ENCODE measurements at places on chromosomes 6 and 20. TPM values are rescaled to one million over a fixed set of nuclear protein-coding genes. Genes with fewer than 3 reads are reported as not detected.
A peak's percentile ranks its signal among the peaks of the same experiment; 100 is the strongest.

The CRISP2 gene
- not detected for total RNA-seq

DNA sequence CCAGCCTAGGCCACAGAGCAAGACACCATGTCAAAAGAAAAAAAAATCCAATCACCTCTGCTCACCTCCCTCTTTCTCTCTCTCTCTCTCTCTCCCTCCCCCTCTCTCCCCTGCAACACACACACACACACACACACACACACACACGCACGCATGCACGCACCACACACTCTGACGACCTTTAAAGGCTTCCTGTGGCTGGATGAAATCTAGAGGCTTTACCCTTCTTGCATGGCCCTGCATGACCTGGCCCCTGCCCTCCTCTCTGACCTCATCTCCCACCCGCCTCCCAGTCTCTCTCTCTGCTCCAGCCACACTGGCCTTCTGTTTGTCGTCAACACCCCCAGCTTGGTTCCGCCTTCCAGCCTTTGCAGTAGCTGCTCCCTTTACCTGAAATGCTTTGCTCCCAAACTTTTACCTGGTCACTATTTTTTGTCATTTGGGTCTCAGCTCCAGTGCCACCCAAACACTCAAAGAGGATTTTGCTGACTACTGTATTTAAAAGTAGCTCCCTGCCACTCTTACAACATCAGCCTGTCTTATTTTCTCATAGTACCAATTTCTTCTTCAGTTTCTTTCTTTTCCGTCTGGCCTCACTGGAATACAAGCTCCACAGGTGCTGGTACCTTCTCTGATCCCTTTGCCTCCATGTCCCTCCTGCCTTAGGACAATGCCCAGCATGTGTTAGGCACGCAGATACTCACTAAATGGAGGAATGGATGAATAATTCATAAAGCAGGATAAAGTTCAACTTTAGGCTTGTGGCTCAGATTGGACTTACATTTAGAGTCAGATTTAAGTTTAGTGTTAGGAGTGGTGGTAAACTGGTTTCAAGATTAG lies 4.3 kb upstream of the LTA start:
- H3K36me3 ChIP-seq = no peaks in the 10 kb centered on the region
- DNase-seq = no peak
- no peaks in the 10 kb centered on the region for H3K27me3 ChIP-seq
- no peak overlapping the region for H3K4me3 ChIP-seq
- H3K27ac ChIP-seq = no peak overlapping the region
- no peaks in the 10 kb centered on the region for H3K4me1 ChIP-seq

GRCh38 chr6:137818440-137818839 lies 48.6 kb upstream of the TNFAIP3 start:
- no peak overlapping the region for H3K27ac ChIP-seq
- peaks cover 4% of the 10 kb centered on the region for H3K4me1 ChIP-seq
- no peaks in the 10 kb centered on the region for H3K27me3 ChIP-seq
- no peak for DNase-seq

The DPPA5 gene
- total RNA-seq = not detected

The HDDC2 gene
- not detected for total RNA-seq

- no peak for DNase-seq
- no peak overlapping the region for H3K4me3 ChIP-seq
- no peaks in the 10 kb centered on the region for H3K27me3 ChIP-seq
Observed at GRCh38 chr20:34033903-34034302, 40.2 kb downstream of the RALY start.

DNA sequence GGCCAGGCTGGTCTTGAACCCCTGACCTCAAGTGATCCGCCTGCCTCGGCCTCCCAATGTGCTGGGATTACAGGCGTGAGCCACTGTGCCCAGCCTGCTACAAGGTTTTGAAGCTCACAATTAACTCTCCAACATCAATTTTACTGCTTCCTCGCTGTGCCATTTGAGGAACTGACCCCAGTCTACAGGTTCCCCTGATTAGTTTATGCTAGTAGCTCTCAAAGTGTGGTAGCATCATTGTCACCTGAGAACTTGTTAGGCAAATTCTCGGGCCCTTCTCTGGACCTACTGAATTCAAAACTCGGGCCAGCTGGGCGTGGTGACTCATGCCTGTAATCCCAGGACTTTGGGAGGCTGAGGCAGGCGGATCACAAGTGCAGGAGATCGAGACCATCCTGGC lies 49.4 kb downstream of the MCUR1 start:
- peaks cover 60% of the 10 kb centered on the region for H3K4me1 ChIP-seq
- no peak overlapping the region for H3K27ac ChIP-seq
- no peak for DNase-seq
- H3K27me3 ChIP-seq = no peaks in the 10 kb centered on the region
- H3K36me3 ChIP-seq = no peaks in the 10 kb centered on the region

DNA sequence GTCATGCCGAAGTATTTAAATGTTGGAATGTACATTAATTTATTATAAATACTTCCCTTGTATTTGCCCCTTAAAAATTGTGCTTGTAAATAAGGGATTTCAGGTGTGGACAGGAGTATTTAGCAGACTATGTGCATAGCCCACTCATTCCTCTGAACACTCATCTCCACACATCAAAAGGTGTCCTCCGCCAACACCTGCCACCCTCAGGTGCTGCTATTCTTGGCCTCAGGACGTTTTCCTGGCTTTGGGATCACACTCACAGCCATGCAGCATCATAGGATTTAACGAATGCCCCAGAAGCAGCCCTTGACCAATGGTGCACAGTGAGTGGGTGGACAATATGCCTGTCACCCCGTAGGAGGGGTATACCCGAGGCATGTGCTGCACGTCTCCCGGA lies 230.9 kb downstream of the ZNF217 start:
- H3K27me3 ChIP-seq = no peaks in the 10 kb centered on the region
- H3K36me3 ChIP-seq = no peaks in the 10 kb centered on the region
- H3K27ac ChIP-seq = no peak overlapping the region
- H3K4me3 ChIP-seq = no peak overlapping the region

The OSBPL2 gene
- total RNA-seq = 67.7 TPM

The STMND1 gene
- not detected for total RNA-seq

- no peak for DNase-seq
- no peaks in the 10 kb centered on the region for H3K36me3 ChIP-seq
- H3K4me3 ChIP-seq = no peak overlapping the region
- H3K27ac ChIP-seq = no peak overlapping the region
Observed at GRCh38 chr6:57298741-57299140, 18.7 kb upstream of the PRIM2 start.

DNA sequence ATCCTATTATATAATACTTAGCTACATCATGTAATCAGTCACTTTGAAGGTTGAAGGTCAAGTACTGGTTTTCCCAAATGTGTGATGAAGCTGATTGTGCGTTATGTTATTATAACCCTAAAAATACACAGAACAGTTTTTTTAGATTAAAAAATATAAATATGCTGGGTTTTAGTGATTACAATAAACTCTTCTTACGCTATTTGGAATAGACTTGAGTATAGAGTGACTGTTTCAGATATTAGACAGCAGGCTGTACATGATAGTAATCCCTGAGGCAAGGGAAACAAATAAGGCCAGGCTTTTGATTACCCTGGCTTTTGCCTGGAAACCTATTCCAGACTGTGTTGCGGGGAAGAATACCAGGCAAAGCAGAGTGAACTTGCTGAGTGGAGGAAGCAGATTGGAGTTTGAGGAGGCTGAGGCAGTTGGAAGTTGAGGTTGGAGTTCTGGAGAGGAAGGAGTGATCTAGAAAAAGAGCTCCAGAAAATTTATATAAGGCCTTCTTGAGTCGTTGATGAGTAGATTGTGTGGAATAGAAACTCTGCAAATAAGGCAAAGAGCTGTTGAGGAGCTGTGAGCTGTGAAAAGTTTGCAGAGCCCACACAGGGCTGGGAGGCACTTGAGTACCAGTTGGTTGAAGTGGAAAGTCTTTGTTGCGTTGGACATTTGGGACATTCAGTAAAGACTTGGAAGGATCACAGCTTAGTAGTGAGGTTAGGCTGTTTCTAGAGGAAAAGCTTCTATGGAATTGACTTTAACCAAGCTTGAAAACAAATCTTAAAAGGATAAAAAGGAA lies 26.4 kb downstream of the MAP3K4 start:
- H3K4me1 ChIP-seq = peaks cover 23% of the 10 kb centered on the region
- no peak overlapping the region for H3K27ac ChIP-seq
- no peaks in the 10 kb centered on the region for H3K27me3 ChIP-seq
- H3K4me3 ChIP-seq = no peak overlapping the region
- no peaks in the 10 kb centered on the region for H3K36me3 ChIP-seq

DNA sequence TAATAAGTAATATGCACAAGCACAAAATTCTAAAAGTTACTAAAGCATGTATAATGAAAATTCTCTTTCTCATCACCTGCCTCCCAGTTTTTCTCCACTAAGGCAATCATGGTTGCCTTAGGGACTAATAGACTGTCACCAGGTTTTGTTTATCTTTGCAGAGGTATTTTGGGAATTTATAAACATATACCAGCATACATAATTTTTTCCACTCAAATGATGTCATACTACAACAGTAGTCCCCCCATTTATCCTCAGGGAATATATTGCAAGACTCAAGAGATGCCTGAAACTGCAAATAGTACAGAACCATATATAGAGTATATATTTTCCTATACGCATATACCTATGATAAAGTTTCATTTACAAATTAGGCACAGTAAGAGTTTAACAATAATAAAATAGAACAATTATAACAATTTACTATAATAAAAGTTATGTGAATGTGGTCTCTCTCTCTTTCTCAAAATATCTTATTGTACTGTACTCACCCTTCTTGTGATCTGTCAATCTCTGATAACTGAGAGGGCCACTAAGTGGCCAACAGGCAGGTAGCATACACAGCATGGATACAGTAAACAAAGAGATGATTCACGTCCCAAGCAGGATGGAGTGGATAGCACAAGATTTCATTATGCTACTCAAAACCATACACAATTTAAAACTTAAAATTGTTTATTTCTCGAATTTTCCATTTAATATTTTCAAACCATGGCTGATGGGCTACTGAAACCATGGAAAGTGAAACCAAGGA lies 19.7 kb downstream of the RBL1 start:
- H3K27me3 ChIP-seq = no peaks in the 10 kb centered on the region
- H3K4me3 ChIP-seq = no peak overlapping the region
- H3K36me3 ChIP-seq = peaks cover 13% of the 10 kb centered on the region
- no peak for DNase-seq

GRCh38 chr6:158083455-158084325 lies 84.4 kb downstream of the SERAC1 start:
- peaks cover 92% of the 10 kb centered on the region for H3K36me3 ChIP-seq
- no peak overlapping the region for H3K4me3 ChIP-seq
- no peak for DNase-seq
- H3K27ac ChIP-seq = no peak overlapping the region
- no peaks in the 10 kb centered on the region for H3K27me3 ChIP-seq
- no peaks in the 10 kb centered on the region for H3K4me1 ChIP-seq

GRCh38 chr6:53280207-53280606 lies 68.5 kb downstream of the ELOVL5 start:
- peaks cover 11% of the 10 kb centered on the region for H3K36me3 ChIP-seq
- no peaks in the 10 kb centered on the region for H3K27me3 ChIP-seq
- no peak overlapping the region for H3K27ac ChIP-seq
- no peak for DNase-seq

DNA sequence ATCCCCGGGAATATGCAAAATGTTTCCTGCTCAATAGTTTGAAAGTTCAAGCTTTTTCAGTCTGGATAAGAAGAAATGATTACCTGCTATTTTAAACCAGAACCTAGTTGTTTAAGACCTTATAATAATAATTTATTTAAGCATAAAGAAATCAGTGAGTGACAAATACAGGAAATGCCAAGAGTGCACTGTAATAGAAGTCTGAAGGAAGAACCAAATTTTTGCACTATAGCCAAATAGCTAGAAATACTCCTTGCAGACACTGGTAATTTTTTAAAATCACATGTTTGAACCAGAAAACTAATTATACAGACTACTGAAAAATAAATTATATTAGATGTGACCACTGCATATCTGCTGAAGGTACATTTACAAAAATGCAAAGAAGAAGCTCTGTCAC lies 93.2 kb downstream of the MMS22L start:
- H3K27ac ChIP-seq = no peak overlapping the region
- no peaks in the 10 kb centered on the region for H3K27me3 ChIP-seq
- no peak overlapping the region for H3K4me3 ChIP-seq
- H3K36me3 ChIP-seq = no peaks in the 10 kb centered on the region
- no peak for DNase-seq
- H3K4me1 ChIP-seq = no peaks in the 10 kb centered on the region

The COL9A3 gene
- total RNA-seq = not detected

The MEP1A gene
- not detected for total RNA-seq

GRCh38 chr20:58970146-58970545 lies 10.9 kb upstream of the NELFCD start:
- peaks cover 2% of the 10 kb centered on the region for H3K27me3 ChIP-seq
- no peaks in the 10 kb centered on the region for H3K4me1 ChIP-seq
- DNase-seq = no peak
- H3K4me3 ChIP-seq = no peak overlapping the region
- H3K36me3 ChIP-seq = no peaks in the 10 kb centered on the region

- no peak overlapping the region for H3K4me3 ChIP-seq
- DNase-seq = peak; percentile 86
- peaks cover 89% of the 10 kb centered on the region for H3K27me3 ChIP-seq
- peak overlapping the region; percentile 57 for H3K27ac ChIP-seq
Observed at GRCh38 chr20:64053841-64054661, 4.6 kb upstream of the SOX18 start.

The RBPJL gene
- total RNA-seq = not detected

- H3K4me3 ChIP-seq = no peak overlapping the region
- H3K27me3 ChIP-seq = no peaks in the 10 kb centered on the region
- H3K27ac ChIP-seq = no peak overlapping the region
Observed at GRCh38 chr20:46070215-46070900, 19.4 kb downstream of the NCOA5 start.

DNA sequence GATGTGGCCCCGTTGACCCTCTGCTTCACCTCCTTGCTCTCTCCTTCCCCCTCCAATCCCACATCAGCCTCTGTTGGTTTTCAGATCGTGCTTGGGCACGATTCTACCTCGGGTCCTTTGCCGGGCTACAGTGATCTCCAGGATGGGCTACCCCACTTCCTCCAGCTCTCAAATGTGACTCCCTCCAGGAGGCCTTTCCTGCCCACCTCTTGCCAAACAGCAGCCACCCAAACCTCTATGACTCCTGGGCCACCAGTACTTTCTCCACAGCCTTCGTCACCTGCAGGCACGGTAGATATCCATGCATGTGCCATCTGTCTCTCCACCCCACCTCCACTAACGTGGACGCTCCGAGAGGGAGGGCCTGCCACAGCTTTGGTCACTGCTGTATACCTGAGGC lies 55.9 kb upstream of the NXT1 start:
- H3K4me1 ChIP-seq = peaks cover 11% of the 10 kb centered on the region
- H3K27ac ChIP-seq = peak overlapping the region; percentile 70
- no peaks in the 10 kb centered on the region for H3K36me3 ChIP-seq
- no peak for DNase-seq

DNA sequence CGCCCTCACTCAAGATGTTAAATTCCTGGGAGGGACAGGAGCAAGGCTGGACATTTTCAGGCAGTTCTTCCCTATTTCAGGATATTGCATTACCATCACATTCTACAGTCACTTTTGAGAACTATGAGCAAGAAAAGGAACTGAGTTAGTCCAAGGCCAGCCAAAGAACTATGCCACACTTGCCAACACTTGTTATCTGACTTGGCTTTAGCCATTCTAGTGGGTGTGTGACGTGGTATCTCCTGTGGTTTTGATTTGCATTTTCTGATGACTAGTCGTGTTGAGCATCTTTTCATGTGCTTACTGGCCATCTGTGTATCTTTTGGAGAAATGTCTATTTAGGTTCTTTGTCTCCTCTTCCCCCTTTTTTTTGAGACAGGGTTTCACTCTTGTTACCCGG lies 12.0 kb downstream of the XRN2 start:
- H3K27me3 ChIP-seq = no peaks in the 10 kb centered on the region
- no peak for DNase-seq
- H3K4me3 ChIP-seq = no peak overlapping the region
- no peaks in the 10 kb centered on the region for H3K36me3 ChIP-seq

GRCh38 chr6:35312076-35312800 lies 14.6 kb downstream of the DEF6 start:
- peaks cover 3% of the 10 kb centered on the region for H3K36me3 ChIP-seq
- no peak overlapping the region for H3K4me3 ChIP-seq
- no peak for DNase-seq
- H3K27ac ChIP-seq = peak overlapping the region; percentile 37
- no peaks in the 10 kb centered on the region for H3K27me3 ChIP-seq

The RIPOR3 gene
- 13.4 TPM for total RNA-seq
